Heart right ventricle (tissue), 16 donors: ENCODE measurements at places on chromosomes 7 and 10.

GRCh38 chr10:125200396-125200795 is 40.0 kb upstream of the CTBP2 start:
- no peak overlapping the region for H3K27ac ChIP-seq
- H3K4me3 ChIP-seq, result no peak overlapping the region
- DNase-seq, result no peak
- no peaks in the 10 kb centered on the region for H3K36me3 ChIP-seq
- H3K27me3 ChIP-seq, result no peaks in the 10 kb centered on the region

- H3K27ac ChIP-seq, result no peak overlapping the region
- no peaks in the 10 kb centered on the region for H3K36me3 ChIP-seq
- no peaks in the 10 kb centered on the region for H3K27me3 ChIP-seq
Measured at GRCh38 chr7:13159003-13159402, 471.6 kb downstream of the ARL4A start.

GRCh38 chr10:45246522-45246921 is 68.9 kb downstream of the OR13A1 start:
- DNase-seq, result no peak
- H3K4me3 ChIP-seq, result no peak overlapping the region
- peaks cover 6% of the 10 kb centered on the region for H3K4me1 ChIP-seq
- peaks cover 8% of the 10 kb centered on the region for H3K27me3 ChIP-seq

DNA sequence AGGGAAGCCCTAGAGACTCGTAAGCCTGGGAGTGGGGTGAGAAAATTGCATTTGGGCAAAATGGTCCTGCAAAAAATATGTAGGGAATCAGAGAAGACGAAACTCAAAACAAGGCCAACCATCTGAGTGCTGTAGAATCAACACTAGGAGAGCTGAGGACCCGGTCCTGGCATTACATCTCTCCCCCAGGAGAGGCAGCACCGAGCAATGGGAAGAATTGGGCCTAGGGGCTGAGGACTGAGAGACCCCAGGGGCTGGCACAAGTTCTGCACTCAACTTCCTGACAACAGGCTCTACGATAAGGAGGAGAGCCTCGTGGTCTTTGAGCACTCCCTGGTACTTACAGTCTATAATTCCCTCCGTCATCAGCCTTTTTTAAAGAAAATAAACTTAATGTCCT is 47.6 kb downstream of the BPGM start:
- DNase-seq, result no peak
- H3K4me3 ChIP-seq, result no peak overlapping the region
- H3K27ac ChIP-seq, result no peak overlapping the region
- no peaks in the 10 kb centered on the region for H3K36me3 ChIP-seq
- peaks cover 14% of the 10 kb centered on the region for H3K4me1 ChIP-seq

DNA sequence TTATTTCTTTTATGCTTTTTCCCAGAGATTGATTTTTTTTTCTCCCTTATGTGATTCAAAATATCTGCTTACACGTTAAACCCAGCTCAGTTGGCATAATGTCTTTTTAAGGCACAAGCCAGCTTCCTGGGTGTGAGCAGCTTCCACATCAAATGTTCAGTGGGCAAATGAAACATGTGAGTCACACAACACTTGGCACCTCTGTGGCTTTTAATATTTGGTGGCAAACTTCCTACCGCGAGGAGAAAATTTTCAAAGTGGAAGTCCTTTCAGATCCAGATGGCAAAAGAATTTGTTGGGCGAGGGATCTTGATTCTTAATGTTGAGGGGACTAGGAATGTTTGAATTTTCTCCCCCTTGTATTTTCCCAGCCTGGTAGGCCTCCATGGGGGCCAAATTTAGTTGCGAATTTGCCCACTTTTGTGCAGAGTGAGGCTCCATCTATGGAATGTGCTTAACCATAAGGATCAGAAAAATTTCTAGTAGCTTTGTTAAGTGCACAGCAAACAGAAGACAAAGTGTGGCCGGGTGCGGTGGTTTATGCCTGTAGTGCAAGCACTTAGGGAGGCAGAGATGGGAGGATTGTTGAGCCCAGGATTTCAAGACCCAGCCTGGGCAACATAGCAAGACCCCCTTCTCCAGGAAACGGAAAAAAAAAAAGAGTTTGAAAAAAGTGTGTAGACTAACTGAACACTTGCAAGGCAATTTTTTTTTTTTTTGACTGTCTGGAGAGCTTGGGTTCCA is 31.0 kb downstream of the CUX1 start:
- no peaks in the 10 kb centered on the region for H3K27me3 ChIP-seq
- no peaks in the 10 kb centered on the region for H3K36me3 ChIP-seq
- peaks cover 18% of the 10 kb centered on the region for H3K4me1 ChIP-seq
- no peak overlapping the region for H3K27ac ChIP-seq
- no peak for DNase-seq
- no peak overlapping the region for H3K4me3 ChIP-seq

DNA sequence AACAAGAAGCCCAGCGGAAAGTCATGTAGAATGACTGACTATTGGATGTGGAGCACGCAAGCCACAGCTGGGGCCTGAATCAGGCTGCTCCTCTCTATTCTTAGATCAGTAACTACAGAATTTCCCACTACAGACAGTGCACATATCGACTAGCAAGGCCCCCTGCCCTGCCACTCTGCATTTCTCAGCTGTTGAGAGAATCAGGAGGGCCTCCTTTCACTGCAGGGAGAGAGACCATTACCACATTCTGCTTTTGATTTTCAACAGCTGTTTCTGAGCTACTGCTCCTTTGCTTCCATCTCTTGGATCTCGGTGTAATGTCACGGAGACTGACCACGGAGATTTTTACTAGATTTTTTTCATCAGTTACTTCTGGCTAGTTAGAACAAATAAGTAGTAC is 73.8 kb downstream of the PON1 start:
- no peak for DNase-seq
- H3K27me3 ChIP-seq, result no peaks in the 10 kb centered on the region
- no peak overlapping the region for H3K27ac ChIP-seq
- H3K36me3 ChIP-seq, result peaks cover 5% of the 10 kb centered on the region

DNA sequence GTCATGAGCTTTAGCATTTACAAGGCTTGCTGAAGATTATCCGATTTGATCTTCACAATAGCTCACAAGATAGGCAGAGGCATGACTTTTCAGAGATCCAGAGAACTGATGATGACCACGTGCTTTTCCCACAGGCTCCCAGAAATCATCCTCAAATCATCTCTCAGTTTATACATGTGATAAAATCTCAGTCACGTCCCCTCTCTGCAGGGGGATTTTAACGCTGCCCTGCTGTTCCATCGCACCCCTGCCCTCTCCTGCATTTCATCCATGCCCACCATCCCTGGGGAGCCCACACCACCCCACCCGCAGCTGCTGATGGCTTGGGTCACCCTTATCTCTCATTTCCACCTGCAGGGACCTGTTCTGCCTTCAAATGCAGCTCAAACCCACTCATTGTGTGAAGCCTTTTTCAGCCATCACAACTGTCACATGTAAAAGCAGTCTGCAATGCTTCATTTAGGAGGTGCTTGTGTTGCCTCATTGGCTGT is 141.8 kb downstream of the DIP2C start:
- DNase-seq, result no peak
- no peak overlapping the region for H3K4me3 ChIP-seq
- H3K36me3 ChIP-seq, result no peaks in the 10 kb centered on the region
- no peaks in the 10 kb centered on the region for H3K27me3 ChIP-seq
- H3K27ac ChIP-seq, result no peak overlapping the region

- H3K27me3 ChIP-seq, result peaks cover 4% of the 10 kb centered on the region
- no peaks in the 10 kb centered on the region for H3K4me1 ChIP-seq
- DNase-seq, result no peak
- no peaks in the 10 kb centered on the region for H3K36me3 ChIP-seq
- H3K27ac ChIP-seq, result no peak overlapping the region
Measured at GRCh38 chr7:2701832-2702593, 14.0 kb downstream of the AMZ1 start.

DNA sequence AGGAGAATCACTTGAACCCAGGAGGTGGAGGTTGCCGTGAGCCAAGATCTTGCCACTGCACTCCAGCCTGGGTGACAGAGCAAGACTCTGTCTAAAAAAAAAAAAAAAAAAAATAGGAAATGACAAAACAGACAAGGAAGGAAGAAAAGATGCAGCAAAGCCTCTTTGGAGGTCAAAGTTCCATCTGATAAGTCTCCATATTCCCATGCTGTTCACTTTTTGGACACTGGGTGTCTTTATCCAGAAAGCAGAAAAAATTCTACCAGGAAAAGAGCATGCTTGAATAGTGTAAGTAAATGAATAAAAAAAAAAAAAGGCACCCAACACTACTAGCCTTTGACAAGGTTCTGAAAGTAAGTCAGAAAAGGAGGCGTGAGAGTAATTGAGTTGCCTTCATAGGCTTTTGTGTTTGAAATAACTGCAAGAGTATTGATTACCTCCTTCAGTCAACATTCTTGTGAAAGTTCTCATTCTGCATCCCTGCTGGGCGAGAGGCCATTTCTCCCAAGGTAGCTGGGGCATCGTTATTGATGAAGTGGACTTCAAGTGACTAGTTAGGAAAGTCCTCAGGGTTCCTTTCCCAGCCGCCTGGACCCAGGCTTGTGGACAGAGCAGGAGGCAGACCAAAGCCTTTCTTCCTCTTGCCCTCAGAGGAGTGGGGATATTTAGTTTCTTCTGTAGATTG is 133.3 kb upstream of the KIF5B start:
- no peaks in the 10 kb centered on the region for H3K36me3 ChIP-seq
- H3K4me3 ChIP-seq, result no peak overlapping the region
- DNase-seq, result no peak
- H3K27ac ChIP-seq, result no peak overlapping the region
- H3K4me1 ChIP-seq, result peaks cover 5% of the 10 kb centered on the region
- no peaks in the 10 kb centered on the region for H3K27me3 ChIP-seq

GRCh38 chr10:60549686-60550085 is 160.0 kb upstream of the ANK3 start:
- no peak overlapping the region for H3K27ac ChIP-seq
- H3K36me3 ChIP-seq, result no peaks in the 10 kb centered on the region
- no peaks in the 10 kb centered on the region for H3K4me1 ChIP-seq

DNA sequence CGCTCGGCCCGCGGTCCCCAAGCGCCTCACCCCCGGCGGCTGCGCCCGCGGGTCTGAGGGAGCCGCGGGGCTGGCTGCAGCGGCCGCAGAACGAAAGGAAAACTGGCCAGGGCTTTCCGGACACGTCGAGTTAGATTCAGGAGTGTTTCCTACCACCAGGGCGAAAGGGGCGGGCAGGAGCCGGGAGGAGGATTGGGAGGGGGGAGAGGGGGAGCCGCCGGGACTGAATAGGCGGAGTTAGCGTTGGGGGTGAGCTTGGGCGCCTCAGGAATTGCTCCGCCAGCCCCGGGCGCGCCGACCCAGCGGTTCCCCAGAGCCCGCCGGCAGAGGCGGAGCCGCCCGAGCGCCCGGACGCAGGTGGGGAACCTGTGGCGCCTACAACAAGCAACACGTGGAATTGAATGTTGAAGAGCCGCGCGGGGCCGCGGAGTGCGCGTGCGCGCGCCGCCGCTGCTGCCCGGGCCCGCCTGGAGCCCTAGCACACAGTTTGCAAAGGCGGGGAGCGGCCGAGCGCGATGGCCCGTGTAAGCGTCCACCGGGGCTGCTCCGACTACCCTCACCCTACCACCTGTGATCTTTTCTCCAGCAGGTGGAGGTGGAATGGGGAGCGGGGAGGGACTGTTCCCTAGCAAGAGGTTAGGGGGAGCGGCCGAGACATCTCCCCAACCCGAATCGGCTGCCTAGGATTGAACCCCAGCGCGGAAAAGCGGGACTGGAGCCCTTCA is at the start of gene CADPS2:
TSS of gene CADPS2 (minus strand) at position 104 of the 725 bp plus-strand sequence. CDS start 123 bp downstream, outside the sequence.
- peak within 1 kb of the TSS; percentile 74 for H3K4me3 ChIP-seq
- H3K27me3 ChIP-seq, result peaks cover 4% of the 10 kb centered on the region
- H3K36me3 ChIP-seq, result no peaks in the 10 kb centered on the region
- H3K27ac ChIP-seq, result peak within 1 kb of the TSS; percentile 86
- H3K4me1 ChIP-seq, result peaks cover 38% of the 10 kb centered on the region
- peak; percentile 90 for DNase-seq

DNA sequence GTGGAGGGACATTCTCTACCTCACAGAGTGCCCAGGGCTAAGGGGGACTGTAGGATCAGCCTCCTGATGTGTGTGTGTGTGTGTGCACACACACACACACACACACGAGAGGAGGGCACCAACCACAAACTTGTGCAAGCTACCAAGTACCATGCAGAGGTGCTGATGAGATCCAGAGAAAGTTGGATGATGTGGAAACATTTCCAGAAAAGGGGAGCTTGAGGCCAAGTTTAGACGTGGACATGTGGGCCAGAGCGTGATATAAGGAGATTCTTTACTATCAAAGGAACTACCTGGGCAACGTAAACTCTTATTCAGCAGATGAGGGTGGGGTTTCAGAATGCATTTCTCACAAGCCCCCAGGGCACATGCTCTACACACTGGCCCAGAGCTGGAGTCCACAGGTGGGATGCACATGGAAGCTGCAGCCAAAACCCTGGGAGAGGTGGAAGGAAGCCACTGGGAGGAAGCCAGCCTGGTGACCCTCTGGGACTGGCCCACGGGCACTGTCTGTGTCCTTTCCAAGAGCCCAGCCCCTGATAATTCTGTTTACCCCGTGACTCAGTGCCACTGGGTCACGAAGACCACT is 53.5 kb downstream of the DLG5 start:
- H3K4me1 ChIP-seq, result peaks cover 13% of the 10 kb centered on the region
- peaks cover 7% of the 10 kb centered on the region for H3K36me3 ChIP-seq
- no peak for DNase-seq
- H3K27me3 ChIP-seq, result no peaks in the 10 kb centered on the region
- H3K4me3 ChIP-seq, result no peak overlapping the region
- no peak overlapping the region for H3K27ac ChIP-seq

DNA sequence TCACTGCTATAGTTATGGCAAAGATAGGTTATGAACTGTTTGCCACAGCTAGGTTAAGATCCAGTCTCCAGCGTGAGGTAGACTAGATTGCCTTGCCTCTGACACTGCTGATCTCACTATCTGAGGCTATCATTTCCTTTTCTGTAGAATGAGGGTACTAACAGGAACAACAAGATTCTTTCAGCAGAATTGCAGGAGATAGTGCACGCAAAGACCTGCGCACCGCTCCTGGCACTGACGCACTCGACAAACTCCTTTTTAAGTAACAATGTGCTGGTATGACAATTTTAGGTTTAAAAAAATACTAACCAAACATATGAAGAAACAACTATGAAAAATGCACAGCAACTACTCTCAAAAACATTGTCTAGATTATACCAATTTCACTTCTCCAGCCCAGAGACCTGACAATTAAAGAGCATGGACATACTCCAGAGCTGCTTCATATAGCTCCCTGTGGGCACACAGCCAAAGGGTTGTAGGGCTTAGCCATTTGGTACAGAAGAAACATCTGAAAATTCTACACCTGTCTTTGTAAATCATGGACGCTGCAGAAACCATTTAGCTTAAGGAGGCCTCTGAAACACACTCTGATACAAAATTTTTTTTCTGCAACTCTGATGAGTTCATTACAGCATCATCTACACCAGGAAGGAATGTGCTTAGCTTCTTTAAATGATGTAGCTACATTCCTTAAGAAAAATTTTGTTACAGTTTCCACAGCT is 7.8 kb downstream of the ADAM12 start:
- no peaks in the 10 kb centered on the region for H3K4me1 ChIP-seq
- no peak overlapping the region for H3K4me3 ChIP-seq
- DNase-seq, result no peak
- no peak overlapping the region for H3K27ac ChIP-seq
- H3K36me3 ChIP-seq, result no peaks in the 10 kb centered on the region
